ENCODE measurements at places on chromosomes 2 and 18.

DNA sequence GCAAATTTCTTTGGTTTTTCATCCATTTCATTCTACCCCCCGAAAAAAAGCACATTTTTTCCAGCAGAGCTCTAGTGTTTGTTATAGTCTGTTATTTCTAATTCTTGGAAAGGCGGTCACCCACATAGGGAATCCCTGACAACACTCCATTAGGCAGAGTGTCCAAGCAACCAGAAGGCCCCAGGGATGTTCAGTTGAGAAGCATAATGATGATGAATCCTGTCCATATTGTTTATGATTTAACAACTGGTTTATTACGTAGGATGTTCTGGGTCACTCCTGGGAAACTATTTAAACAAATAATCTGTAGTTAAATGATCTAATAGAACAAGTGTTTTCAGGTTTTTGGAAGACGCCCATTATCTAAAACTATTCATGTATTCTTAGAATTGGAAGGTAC lies 388.7 kb downstream of the TNS1 start:
- DNase-seq = no peak

DNA sequence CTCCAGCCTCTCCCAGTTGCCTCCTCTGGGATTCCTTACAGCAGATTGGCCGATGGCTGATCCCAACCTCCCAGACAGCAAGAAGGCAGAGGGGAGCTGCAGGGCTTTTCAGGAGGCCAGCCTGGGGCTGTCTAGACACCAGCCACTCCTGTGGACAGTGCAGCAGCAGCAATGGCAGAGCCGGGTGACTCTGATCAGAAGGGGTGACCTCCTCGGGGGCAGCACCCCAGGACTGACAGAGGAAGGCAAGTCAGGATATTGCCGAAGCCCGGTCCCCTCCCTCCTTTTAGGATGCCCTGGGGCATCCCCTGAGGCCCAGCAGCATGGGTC lies 84.5 kb downstream of the INHBB start:
- DNase-seq = no peak

- DNase-seq = no peak
These were observed 138.7 kb downstream of the SPP2 start for GRCh38 chr2:234189230-234189629.

DNA sequence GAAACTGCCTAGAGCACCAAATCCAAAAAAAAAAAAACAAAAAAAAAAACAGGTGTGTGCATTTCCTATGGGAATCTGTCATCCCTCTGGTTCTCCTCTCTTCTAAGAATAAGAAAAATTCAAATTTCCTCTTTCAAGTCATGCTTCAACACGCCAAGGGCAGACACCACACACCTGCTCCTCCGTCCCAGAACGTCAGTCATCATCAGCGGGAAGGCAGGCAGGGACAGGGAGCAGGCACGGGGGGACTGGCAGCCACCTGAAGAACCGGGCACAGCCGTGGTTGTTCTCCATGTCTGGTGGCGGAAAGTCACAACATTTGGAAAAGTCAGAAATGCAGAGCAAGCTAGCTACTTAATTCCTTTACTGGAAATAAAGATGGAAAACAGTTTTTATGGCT lies 214.8 kb downstream of the IKZF2 start:
- no peak for DNase-seq

- no peak for DNase-seq
These were observed 41.6 kb upstream of the PLB1 start for GRCh38 chr2:28454016-28454930.

- no peak for DNase-seq
These were observed 11.5 kb upstream of the KYNU start for GRCh38 chr2:142865924-142866323.

DNA sequence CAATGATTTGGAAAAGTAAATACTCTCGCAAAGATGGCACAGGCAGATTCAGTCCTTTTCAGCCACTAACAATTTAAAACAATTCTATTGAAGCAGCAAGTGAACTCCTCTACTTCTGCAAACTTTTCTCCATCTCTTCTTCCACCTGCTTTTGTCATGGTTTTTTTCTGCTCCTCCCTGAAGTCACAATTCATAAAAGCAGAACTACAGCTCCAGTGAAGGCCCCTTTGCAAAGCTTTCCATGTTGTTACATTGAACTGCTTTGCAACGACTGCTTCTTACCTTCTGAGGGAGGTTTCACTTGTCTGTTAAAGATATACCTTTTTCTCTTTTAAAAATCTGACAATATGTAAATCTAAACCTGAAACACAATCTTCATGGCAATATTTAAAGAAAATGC lies 3.7 kb upstream of the SERTAD2 start:
- DNase-seq = no peak

DNA sequence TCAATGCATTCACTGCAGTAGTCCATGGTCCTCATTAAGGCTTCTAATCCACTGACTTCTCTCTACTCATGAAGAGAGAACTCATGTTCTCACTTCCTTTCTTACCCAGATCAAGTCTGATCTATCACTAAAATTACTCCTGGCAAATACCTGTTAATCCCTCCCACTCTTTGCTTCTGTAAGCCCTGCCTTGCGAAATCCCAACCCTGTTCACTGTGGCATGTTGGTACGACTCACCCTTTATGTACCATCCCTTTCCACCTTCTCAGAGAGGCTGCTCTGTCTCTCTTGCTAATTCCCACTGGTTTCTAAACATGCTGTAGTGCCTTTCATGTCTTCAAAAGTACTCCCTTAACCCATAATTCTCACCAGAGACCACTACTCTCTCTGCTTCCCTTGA lies 272.2 kb upstream of the ACVR2A start:
- no peak for DNase-seq

DNA sequence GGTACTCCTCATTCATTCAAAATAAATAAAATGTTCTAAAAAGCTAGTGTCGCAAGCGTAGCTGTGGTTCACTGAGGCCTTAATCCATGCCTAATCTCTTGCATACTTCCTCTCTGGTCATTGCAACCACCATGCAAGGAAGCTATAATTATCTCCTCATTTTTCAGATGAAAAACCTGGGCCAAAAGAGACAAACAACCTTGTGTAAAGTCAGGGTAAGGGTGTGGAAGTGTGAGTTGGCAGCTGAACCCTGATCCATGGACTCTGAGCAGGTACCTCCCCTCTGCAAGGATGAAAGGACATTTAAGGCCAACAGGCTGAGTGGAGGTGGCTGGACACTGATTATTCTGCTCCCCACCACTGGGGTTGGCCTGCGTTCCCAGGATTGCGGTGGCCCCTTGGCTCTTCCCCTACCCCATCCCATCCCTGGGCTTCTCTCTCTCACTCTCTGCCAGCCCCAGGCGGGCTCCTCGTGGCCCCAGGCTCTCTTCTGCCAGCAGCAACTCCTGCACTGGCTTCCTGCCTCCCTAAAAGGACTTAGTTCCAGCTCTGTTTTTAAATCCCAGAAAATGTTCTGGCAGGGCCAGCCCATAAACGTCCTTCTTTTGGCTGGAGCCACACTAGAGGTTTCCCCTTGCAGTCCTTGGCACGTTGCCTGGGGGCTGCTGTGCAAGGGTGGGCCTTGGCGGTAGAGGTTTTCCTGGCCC lies 72.0 kb upstream of the AFF3 start:
- peak; percentile 85 for DNase-seq

- DNase-seq = no peak
These were observed 192.0 kb downstream of the NBAS start for GRCh38 chr2:15369129-15369528.

GRCh38 chr18:57657542-57657941 lies 35.9 kb upstream of the NARS1 start:
- DNase-seq = no peak

- no peak for DNase-seq
These were observed 1.0 kb upstream of the MAP4K4 start for GRCh38 chr2:101696272-101697123.

DNA sequence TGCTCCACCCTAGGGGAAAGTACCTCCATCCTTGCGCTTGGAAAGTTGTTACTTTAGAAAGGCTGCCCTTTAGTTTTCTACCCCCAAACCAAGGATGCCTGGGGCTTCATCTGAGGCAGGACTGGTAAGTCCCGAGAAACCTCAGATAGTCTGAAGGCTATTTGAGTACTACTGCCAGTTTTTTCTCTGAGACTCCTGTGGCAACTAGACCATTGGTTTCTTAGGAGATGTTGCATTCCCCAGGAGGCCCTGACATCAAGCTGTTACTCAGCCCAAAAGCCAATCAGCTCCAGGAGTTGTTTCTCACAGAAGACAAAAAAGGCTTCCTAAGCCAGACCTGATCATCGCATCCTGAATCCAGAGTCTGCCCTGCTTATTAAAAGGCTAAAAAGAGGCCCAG lies 67.2 kb downstream of the COLEC12 start:
- no peak for DNase-seq

DNA sequence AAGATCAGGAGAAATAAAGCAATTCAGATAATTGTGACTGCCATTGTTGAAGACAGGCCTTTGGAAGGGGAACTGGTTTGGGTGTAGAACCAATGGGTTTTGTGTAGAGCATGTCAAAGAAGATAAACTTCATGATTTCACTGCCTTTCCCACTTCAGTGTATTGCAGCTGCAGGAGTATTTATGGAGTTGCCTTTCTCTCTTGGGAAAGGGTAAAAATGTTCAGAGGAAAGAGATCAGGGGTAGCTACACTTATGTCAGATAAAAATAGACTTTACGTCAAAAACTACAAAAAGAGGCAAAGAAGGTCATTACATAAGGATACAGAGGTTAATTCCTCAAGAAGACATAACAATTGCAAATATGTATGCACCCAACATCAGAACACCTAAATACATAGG lies 249.4 kb downstream of the PLCL1 start:
- DNase-seq = no peak

DNA sequence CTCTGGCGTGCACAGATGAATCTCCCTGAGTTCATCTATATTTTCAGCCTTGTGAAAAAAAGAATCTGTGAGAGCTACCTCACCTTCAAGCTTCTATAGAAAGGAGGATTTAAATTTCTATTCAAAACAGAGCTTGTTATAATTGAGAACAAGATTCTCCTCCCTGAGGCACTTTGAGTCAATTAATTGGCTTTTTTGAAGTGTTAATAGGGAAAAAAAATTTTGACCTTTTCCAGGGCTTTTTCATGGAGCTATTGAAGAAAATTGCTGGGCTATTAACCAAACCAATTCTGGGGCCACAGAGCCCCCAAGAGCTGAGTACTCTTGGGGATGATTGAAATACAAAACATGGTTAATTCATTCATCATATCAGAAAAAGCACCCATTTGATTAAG lies 225.1 kb downstream of the CMPK2 start:
- no peak for DNase-seq

- DNase-seq = no peak
These were observed 12.5 kb downstream of the GREB1L start for GRCh38 chr18:21254576-21254975.

- DNase-seq = no peak
These were observed 722.0 kb downstream of the EPHA4 start for GRCh38 chr2:220850116-220850515.

- DNase-seq = no peak
These were observed 75.0 kb downstream of the OSBPL1A start for GRCh38 chr18:24322584-24323136.

DNA sequence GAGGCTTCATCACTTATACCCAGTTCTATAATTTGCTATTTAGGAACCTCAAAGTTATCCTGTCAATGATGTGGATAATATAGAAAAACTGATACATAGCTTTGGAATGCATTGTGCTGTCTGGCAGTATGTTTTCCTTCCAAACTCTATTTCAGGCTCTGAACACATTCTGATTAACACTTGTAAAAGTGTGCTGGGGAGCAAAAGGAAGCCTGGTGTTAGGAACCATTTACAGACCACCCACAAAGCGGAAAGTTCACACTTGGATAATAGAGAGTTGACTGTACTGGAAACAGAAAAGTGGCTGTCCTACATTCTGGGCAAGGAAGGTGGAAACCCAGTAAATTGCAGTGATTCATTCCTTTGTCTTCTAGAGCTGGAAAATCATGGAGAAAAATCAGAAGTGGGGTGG lies 114.5 kb upstream of the ZFP36L2 start:
- DNase-seq = no peak

DNA sequence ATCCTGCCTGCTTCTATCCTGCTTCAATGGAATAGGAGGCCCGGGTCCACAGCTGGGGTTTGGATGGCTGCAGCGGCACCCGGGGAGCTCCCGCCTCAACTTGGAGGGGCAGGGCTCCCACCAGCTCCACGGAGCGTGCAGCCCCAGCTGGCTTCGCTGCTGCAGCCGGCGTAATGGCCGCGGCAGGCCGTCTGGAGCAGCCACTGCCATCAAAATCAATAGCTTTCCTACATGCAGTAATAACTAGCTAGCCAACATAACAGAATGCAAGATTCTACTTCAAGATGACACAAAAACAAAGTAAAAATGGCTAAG lies 154.2 kb upstream of the RMP24 start:
- no peak for DNase-seq

DNA sequence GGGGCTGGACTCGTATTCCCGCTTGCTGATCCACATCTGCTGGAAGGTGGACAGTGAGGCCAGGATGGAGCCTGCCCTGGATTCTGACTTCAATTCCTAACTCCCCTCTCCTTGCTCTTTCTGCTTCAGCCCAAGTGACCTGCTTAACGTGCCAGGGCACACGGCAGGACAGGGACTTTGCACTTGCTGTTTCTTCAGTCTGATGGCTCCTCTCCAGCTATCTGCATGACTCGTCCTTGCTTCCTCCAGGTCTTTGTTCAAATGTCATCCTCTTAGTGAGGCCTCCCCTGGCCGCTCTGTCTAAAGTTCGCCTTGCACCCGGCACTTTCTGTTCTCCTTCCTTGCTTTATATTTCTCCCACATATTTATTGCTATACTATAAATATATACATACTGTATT lies 357.6 kb downstream of the MTX2 start:
- DNase-seq = no peak

DNA sequence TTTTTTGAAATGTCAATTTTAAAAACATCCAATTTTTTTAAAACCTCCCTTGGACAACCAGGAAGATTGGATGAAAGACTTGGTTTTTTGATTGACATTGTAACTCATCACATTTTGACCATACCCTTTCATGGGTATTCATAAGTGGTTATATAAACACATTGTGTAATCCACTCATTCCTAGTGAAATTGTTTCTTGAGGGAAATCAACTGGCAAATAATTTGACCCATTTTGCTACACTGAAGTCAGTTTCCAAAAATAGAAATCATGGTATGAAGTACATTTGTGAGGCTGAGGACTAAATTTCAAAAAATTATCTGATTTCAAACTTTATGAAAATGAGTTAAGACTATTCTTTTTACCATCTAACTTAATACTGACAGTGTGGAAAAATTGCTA lies 31.5 kb downstream of the FBXO48 start:
- DNase-seq = no peak

GRCh38 chr2:224885291-224885690 lies 157.0 kb downstream of the DOCK10 start:
- no peak for DNase-seq

All from NCI-H446 (cell line).